Activated naive CD4-positive, alpha-beta T cell (primary cell): ENCODE measurements at places on chromosomes 2 and 18.

DNA sequence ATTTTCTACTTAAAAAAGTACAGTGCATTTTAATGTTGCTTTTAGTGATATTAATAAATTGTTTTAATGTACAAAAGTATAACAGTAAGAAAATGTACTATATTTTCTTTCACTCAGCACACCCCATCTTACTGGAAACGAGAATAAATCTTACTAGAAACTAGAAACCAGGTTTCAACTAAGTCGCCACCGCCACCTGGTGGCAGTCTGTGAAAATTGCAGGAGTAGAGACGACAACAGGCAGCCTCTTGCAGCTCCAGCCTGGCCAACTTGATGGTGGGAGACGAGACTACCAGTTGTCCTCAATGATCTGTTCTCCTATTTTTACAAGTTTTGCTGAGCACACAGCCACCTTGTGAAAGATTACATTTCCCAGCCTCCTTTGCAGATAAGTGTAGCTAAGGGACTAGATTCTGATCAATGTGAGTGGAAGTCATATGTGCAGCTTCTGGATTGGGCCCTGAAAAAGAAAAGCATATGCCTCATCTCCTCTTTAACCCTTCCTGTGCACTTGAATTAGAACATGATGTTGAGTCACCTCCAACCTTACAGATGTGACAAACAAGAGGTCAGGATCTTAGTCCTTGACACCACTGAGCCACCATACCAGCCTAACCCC lies 8.7 kb downstream of the OTOF start:
- DNase-seq = peak; percentile 34

- no peak for DNase-seq
These were observed 1.5 kb upstream of the TRABD2A start for GRCh38 chr2:84882414-84882738.

DNA sequence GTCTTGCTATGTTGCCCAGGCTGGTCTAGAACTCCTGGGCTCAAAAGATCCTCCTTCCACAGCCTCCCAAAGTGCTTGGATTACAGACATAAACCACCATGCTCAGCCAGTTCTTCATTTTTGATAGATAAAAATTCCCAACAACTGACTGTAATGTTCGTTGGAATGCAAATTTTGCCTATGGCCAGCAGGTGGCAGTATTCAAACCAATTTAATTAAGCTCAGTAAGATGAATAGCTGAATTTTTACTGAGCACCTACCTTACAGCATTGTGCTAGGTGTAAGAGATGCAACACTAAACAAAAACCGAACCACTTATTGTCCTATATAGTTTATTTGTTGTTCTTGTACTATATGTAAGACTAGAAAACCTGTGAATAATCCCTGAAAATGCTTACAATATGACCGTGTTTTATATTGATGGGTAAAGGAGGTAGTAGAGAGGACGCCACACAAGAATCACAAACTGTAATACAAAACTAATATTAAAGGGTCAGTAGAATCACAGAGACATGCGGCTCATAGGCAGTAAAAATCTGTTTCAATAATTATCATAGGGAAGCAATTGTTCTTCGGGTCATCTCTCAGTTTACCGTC lies 8.2 kb upstream of the TMEM182 start:
- no peak for DNase-seq

DNA sequence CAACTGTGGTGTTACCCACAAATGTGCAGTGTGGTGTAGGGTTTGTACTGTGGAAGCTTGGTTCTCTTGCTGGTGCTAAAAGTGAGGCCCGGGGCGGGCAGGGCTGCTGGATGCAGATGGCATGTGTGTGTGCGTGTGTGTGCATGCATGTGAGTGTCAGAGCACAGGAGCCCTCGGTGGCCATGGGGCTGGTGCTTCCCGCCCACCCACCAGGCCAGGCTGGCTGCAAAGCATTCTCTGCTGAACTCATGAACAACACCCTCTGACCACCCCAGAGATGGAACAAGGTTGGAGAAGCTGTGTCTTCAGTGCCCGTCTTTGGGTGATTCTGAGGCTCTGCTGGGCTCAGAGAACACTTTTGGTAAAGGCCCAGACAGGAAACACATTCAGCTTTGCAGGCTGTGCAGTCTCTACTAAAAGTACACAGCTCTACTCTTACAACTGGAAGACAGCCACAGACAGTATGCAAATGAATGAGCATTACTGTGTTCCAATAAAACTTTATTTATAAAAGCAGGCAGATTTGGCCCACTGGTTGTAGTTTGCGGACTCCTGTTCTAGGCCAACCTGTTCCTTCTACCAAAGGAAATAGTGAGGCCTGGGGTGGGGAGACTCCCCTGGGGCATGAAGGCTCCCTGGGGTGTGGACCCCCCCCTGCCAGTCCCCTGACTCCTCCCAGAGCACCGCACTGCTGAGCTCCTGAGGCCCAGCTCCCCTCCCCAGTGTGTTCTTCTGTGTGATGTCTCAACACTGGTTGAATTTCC lies 225.3 kb upstream of the HDAC4 start:
- DNase-seq = no peak

DNA sequence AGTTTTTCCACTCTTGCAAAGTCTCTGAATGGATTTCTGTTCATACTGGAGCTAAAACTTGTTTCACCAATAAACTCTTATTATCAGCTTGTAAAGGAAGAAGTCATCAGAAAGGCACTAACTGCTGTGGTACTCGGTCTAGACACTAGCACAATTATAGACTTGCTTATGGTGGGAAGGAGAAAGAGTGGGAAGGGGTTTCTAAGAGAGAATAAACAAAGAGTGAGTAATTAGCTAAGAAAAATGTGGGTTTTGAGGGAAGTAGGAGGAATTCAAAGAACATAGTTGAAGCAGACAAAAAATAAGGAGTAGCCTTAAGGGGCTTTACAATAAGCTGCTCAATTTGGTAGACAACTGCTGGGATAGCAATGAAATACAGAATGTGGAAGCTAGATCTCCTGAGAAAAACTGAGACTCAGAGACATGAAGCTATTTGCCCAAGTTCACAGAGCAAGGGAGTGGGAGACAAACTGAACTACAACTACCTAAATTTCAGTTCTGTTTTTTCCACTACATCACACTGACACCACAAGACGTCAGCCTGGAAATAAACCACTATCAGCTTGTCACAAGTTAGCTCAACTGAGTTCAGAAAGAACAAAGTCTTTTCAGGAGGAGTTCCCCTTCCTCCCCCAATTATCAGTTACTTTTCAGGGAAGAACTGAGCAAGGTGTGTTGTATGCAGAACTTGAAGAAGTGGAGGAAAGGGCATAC lies 59.7 kb downstream of the MAP4K3 start:
- no peak for DNase-seq
